ENCODE measurements at places on chromosomes 16 and 17.

GRCh38 chr17:13995856-13996271 lies 73.4 kb upstream of the COX10 start:
- DNase-seq = peak; percentile 36

GRCh38 chr17:46950997-46951621 lies 27.9 kb downstream of the RPRML start:
- DNase-seq = peak; percentile 43

DNA sequence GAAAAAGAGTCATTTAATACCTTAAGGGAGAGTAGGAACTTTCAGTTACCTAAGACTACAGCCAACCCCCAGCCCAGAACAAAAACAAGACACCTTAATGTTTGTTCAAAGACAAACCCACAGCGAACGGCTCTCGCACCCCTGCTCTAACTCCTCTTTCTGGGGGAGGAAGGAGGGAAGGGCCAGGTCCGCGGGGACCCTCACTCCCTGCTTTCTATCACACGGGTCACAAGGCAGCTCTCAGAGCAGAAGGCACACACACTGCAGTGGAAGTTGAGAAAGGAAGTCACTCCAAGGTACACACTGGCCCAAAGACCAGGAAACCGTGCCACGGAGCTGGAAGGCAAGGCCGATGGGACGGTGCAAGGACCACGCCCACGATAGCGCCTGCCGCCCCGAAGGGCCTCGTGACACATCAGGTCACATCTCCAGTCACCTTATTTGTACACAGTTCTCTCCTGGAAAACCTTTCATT lies 10.0 kb downstream of the LITAFD start:
- no peak for DNase-seq

DNA sequence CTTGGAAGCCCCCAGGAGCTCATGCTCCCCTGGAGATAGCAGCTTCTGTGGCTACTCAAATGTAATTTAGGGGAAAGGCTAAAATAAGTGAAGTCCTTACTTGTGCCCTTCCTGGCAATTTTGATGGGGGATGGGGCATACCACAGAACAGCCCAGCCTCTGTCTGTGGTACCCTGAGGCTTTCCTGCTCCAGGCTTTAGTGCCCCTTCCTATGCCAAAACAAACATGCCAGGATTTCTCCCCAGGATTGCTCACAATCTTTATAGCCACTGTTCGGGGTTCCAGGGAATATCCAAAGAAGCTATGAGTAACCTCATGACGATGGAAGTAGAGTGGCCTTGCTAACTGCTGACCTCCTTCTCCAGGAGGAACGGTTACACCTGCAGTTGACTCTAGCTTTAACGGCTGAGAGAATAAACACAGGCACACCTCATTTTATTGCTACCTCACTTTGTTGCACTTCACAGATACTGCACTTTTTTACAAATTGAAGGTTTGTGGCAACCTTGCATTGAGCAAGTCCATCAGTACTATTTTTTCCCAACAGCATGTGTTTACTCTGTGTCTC lies 24.9 kb downstream of the CCL4 start:
- no peak for DNase-seq

GRCh38 chr16:9122342-9122741 lies 30.9 kb downstream of the HAPSTR1 start:
- no peak for DNase-seq

- peak; percentile 8 for DNase-seq
These were observed 6.7 kb downstream of the MRPL58 start for GRCh38 chr17:75019146-75019545.

DNA sequence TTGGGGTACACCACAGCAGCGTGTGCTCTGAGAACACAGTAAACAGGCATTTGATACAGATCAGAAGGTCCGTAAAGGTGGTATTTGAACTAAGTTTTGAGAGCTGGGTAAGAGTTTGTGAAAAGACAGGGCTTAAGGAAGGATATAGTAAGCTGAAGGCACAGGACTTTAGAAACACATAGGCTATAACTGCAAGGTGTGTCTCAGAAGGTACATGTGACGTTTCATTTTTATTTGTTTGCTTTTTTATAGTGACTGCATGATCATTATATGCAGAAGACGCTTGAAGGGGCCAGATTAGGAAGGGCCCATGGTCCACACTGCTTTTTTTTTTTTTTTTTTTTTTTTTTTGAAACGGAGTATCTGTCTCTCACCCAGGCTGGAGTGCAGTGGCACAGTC lies 644.6 kb downstream of the WWOX start:
- DNase-seq = no peak

DNA sequence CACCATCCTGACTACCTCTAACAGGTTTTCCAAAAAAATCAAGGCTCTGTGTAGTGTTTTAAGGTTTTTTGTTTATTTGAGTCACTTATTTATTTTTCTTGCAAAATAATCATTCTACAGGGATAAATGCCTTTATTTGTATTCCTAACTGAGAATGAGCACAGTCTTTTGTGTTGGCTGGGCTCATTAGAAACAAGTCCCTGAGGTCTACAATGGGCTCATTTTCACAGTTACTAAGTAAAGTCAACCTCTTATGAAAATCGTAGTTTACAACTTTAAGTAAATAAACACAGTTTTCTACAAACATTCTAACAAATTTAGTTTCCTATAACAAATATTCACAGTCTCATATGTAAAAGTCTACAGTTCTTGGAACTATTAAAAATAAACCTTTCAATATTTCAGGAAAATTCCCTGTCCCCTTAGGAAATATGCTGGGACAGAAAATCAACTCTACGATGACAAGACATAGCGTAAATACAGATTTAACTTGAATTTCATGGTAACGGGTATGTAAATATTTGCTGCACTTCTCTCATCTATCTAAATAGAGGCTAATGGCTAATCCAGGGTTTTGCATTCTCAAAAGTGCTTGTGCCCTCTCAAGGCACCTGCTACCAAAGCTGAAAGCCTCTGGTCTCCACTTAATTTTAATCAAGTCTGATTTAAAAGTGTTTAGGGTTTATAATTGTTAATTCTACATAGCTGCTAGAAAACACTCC lies 31.5 kb upstream of the CDH5 start:
- no peak for DNase-seq

DNA sequence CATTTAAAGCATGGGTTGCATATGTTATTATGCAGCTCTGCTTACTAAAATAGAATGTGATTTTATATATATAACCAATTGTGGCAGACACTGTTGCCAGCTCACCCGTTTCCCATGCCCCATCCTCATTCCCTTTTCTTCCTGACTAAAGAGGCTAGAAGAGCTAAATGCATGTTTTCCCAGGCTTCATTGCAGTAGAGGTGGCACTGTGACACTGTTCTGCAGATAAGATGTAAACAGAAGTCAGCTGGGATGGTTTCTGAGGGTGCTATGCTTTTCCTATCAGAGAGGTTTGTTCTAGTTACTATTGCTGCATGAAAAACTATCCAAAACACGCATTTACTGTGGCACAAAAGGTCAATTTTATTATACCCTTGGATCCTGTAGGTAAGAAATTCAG lies 5.7 kb upstream of the TOB1 start:
- DNase-seq = no peak

DNA sequence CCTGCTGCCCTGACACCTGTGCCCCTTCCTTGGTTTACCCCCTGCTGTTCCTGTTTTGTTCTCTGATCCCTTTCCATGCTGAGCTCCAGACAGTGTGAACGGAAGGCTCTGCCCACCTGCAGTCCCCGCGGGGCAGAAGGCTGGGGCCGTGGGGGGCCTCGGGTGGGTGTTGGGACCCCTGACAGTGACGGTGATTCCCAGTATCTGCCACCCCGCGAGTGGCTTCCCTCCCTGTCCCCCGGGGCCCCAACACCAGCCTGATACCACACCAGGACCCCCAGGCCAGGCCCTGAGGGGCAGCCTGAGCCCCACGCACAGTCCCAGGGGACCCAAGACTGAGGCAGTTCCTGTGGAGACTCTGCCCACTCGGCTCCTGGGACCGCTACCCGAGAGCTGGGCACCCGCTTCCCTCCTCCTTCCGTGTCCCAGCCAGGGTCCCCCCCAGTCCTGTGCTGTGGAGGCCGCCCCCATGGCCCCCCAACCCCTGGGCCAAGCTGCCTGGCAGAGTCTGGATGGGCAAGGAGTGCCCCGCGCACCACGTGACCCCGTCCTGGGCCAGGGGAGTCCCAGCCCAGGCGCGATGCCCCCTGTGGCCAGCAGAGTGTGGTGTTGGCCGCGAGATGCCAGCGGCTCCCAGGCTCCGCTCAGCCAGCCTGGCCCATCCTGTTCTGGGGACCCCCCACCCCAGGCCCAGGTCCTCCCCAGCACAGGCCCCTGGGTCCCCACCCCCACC lies 10.0 kb upstream of the C1QTNF8 start:
- peak; percentile 86 for DNase-seq

- no peak for DNase-seq
These were observed 7.1 kb upstream of the CYTH1 start for GRCh38 chr17:78789149-78789662.

DNA sequence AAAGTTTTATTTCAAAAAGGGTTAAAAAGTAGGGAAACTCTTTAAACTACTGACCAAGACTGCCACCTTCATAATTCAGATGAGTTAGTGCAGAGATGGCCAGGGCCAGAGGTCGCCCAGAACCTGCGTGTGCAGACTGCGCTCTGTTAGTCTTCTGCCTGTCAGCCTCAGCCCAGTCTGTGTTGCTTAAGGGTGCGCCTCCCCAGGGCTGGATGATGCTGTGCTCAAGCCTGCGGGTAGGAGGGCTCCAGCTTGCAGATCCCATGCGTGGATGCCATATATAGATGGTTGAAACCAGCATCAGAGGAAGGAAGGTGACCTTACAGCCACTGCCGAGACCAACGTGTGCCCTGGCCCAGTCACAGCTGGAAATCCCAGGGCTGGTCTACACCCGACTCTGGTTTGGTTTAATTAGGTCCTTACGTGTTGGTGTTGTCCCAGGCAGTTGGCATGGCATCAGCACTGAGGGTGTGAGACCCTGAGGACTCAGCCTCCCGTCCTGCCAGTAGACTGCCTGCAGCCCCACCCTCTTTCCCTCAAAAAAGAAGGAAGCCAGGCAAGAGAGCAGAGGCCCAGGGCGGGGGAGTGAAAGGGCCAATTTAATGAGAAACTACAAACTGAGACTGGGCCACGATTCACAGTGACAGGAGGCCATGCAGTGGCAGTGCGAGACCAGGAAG lies 27.7 kb downstream of the CDIP1 start:
- DNase-seq = no peak

DNA sequence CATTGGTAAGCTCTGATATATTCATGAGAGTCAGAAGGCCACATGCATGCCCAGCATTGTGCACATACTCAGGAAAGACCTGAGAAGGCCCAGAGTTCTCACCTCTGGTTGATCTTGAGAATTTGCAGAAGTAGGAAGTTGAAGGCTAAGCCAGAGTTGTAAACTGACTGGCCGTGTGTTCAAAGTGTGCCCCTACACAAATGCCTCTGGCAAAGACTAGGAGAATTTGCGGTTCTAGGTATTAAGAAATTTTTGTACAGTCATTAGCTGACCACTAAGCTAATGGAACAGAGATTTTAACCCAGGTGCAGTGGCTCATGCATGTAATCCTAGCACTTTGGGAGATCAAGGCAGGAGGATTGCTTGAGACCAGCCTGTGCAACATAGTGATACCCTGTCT lies 25.0 kb downstream of the FBXL20 start:
- DNase-seq = no peak

GRCh38 chr17:80781211-80781610 lies 210.4 kb upstream of the CHMP6 start:
- DNase-seq = no peak

- DNase-seq = no peak
These were observed 1.4 kb upstream of the HEXD start for GRCh38 chr17:82416771-82417170.

DNA sequence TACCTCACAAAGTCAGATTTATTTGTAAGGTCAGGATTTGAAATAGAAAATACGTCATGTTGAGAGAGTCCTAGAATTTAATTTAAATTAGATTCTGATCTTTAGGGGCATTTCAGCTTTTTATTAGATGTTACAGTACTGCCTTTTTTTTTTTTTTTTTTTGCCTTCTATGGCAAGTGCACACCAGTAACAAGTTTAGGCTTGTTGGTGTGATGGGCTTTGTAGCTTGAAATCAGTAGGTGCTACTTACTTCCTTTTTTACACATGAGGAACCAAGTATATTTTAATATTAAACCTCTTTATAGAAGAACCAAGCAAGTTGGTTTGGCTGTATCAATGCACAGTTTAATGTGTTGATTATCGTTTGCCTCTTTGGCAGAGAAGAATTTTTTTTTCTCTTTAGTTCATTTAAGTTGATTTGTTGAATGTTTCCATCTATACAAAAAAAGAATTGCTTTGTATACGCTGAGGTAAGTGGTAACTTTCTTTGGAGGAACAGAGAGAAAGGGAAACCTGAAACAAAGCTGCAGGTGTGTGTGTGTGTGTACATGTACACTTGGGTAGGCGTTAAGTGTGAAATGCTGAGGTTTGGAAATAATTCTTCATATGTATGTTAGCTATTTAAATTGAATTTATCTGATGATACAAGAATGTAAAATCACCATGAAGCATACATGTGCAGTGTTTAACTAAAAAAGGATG lies 15.7 kb downstream of the RBL2 start:
- DNase-seq = no peak

DNA sequence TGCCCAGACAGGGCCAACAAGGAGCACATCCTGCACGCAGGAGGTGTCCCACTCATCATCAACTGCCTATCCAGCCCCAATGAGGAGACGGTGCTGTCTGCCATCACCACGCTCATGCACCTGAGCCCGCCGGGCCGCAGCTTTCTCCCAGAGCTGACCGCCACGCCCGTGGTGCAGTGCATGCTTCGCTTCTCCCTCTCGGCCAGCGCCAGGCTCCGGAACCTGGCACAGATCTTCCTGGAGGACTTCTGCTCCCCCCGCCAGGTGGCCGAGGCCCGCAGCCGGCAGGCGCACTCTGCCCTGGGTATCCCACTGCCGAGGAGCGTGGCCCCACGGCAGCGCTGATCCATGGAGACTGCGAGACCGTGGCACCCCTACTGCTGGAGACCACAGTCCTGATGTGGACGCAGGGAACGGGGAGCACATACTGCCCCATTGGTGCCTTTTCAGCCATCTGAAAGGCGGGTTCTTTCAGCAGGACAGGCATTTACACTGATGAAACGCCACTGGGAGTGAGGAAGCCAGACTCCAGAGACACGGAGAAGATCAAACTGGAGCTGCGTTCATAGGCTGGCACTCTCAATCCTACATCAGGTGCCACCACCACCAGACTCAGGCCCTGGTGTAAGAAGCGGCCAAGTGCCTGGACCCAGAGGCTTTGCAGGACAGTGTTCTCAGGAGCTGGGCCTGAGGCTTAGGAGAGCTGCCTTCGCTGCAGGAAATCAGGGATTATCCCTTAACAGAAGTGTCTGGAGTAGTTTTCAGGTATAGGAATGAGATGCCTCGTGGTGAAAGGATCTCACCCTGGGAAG lies 2.6 kb downstream of the NT5C start:
- no peak for DNase-seq

GRCh38 chr17:33962857-33963655 lies 292.0 kb upstream of the CCL2 start:
- DNase-seq = no peak
